ENCODE measurements at places on chromosomes 4 and X.

DNA sequence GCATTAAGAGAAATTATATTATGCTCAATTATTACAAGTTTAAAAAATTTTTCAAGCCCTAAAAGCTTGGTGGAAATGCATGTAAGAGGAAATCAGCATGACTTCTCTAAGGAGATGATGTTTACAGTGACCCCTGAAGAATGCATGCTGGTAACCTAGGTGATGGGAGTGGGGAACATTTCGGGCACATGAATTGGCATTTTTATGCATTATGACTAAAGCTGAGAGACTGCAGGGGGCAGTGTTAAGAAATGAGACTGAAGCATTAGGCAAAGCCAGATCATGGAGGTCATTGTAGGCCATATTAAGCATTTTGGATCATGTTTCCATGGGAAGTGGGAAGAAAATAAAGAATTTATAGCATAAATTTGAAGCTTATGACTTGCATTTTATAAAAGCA lies 421.3 kb downstream of the FAT4 start:
- DNase-seq, result no peak

- DNase-seq, result no peak
These were observed 194.9 kb downstream of the PACRGL start for GRCh38 chr4:20895208-20895607.

DNA sequence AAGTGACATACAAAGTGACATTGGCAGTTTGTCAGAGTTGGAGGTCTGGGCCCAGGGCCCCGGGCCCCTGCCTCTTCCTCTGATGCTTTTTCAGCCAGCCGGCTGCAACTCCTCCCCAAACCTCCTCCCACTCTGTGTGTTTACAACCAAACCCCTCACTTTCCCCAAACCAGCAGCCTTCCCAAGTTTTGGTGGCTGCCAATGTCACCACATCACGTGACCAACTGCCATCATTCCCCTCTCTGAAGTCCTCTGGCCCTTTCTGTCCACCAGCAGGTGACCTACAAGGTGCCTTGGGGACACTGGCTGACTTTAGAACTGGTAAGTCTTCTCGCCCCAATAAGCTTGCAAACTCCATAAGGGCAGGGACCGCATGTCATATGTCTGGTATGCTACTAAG lies 357.7 kb downstream of the BCOR start:
- DNase-seq, result no peak

GRCh38 chrX:54786967-54787366 lies 11.1 kb downstream of the ITIH6 start:
- DNase-seq, result peak; percentile 35

DNA sequence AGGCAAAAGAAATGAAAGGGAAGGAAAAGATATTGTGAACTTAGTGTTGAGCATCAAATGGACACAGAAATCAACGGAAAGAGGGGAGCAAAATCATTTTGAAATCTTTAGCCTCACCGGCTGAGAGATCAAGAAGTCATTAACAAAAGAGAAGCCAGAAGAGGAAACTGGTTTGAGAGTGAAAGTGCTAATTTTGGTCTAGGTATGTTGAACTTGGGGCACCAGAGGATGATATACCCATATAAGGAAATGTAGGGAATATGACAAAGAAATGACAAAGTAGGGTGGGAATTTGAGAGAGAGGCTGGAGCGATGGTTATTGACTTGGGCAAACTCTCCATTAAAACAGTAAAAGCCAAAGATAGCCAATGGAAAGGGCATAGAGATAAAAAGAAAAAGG lies 183.4 kb upstream of the ATOH1 start:
- no peak for DNase-seq

Measured in BE2C (cell line).